Astrocyte (in vitro differentiated cells and primary cell): ENCODE measurements at places on chromosomes 7 and 10. TPM values are rescaled to one million over a fixed set of nuclear protein-coding genes. Genes with fewer than 3 reads are reported as not detected.

Gene SLC16A12
- total RNA-seq = 0.31 and 0.59 TPM in 2 replicates

Gene CPA5
- total RNA-seq = not detected in 2 replicates

Gene WAC
- total RNA-seq = 112 and 123 TPM in 2 replicates

Gene FRMD4A
- total RNA-seq = 59.0 and 82.5 TPM in 2 replicates

Gene HOXA4
- total RNA-seq = not detected in 2 replicates

Gene MXI1
- 31.5 and 35.4 TPM in 2 replicates for total RNA-seq

Gene CYP26C1
- not detected in 2 replicates for total RNA-seq

Gene ADAM8
- total RNA-seq = 1.7 and 4.6 TPM in 2 replicates

Gene ERCC6
- 20.1 and 22.3 TPM in 2 replicates for total RNA-seq

Gene IDI2
- total RNA-seq = not detected in 2 replicates

Gene TWIST1
- total RNA-seq = 5.0 and 5.7 TPM in 2 replicates

Gene FZD1
- total RNA-seq = 5.4 and 6.8 TPM in 2 replicates

Gene IGFBP3
- total RNA-seq = 1,092 and 1,283 TPM in 2 replicates

Gene CYP2C8
- total RNA-seq = 0.34 and 0.39 TPM in 2 replicates

Gene SH3PXD2A
- 17.3 and 25.8 TPM in 2 replicates for total RNA-seq

Gene OLAH
- total RNA-seq = not detected in 2 replicates

Gene RAB19
- total RNA-seq = 0.50 TPM in 1 of 2 replicates, not detected in the other

- no peak for DNase-seq
Observed at GRCh38 chr7:54782829-54783228, 23.8 kb upstream of the SEC61G start.

- DNase-seq = no peak
Observed at GRCh38 chr10:131723297-131724168, 177.3 kb upstream of the PPP2R2D start.

DNA sequence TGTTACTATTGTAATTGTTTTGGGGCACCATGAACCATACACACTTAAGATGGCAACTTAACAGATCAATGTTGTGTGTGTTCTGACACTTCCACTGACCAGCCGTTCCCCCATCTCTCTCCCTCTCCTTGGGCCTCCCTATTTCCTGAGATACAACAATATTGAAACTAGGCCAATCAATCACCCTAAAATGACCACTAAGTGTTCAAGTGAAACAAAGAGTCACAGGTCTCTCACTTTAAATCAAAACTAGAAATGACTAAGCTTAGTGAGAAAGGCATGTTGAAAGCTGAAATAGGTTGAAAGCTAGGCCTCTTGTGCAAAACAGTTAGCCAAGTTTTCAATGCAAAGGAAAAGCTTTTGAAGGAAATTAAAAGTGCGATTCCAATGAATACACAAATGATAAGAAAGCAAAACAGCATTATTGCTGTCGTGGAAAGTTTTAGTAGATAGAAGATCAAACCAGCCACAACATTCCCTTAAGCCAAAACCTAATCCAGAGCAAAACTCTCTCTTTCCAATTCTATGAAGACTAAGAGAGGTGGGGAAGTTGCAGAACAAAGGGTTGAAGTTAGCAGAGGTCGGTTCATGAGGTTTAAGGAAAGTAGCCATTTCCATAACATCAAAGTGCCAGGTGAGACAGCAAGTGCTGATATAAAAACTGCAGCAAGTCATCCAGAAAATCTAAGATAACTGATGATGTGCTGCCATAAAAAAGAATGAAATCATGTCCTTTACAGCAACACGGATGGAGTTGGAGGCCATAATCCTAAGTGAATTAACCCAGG is 90.6 kb downstream of the MTPN start:
- DNase-seq = no peak

- DNase-seq = peak; percentile 18
Observed at GRCh38 chr7:51366930-51367613, 50.5 kb upstream of the COBL start.

GRCh38 chr7:50621973-50622490 is 56.8 kb upstream of the DDC start:
- no peak for DNase-seq

DNA sequence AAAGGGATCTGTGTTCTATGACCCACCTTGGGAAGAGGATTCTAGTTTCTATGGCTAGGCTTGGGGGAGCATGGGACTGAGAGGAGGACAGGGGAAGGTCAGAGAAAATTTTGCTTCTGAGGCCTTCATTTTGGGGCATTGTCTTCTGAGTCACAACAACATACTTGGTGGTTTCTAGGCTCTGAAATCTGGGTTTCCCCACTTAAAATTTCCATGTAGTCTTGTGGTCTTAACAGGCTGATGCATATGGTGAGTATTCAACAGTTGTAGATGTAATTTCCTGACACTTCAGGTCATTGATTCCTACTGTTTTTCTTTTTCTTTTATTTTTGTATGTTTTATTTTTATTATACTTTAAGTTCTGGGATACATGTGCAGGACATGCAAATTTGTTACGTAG is 88.5 kb downstream of the ANKRD7 start:
- DNase-seq = no peak

GRCh38 chr10:119516381-119517234 is 25.9 kb downstream of the RGS10 start:
- DNase-seq = no peak

DNA sequence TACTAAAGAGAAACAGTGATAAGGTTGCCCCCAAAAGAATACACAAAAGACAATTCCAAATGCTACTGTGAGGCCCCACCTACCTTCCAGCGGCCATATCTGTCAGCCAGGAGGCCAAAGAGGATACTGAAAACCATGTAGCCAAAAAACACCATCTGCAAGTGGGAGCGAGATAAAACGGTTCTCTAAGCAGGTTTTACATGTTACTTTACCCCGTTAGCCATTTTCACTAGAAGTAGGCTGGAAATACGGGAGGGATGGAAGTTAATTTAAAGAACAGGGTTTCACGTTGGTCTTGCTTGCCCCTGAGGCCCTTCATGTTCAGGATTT is 38.2 kb downstream of the SVOPL start:
- DNase-seq = no peak

- DNase-seq = no peak
Observed at GRCh38 chr10:126210051-126210651, 178.1 kb downstream of the ADAM12 start.

- no peak for DNase-seq
Observed at GRCh38 chr10:132107949-132108877, 42.5 kb downstream of the JAKMIP3 start.

GRCh38 chr7:123977081-123977480 is 52.0 kb downstream of the SPAM1 start:
- DNase-seq = no peak

GRCh38 chr7:103598326-103598905 is 152.4 kb upstream of the SLC26A5 start:
- DNase-seq = no peak

GRCh38 chr7:20348125-20348807 is 17.6 kb downstream of the ITGB8 start:
- DNase-seq = no peak

DNA sequence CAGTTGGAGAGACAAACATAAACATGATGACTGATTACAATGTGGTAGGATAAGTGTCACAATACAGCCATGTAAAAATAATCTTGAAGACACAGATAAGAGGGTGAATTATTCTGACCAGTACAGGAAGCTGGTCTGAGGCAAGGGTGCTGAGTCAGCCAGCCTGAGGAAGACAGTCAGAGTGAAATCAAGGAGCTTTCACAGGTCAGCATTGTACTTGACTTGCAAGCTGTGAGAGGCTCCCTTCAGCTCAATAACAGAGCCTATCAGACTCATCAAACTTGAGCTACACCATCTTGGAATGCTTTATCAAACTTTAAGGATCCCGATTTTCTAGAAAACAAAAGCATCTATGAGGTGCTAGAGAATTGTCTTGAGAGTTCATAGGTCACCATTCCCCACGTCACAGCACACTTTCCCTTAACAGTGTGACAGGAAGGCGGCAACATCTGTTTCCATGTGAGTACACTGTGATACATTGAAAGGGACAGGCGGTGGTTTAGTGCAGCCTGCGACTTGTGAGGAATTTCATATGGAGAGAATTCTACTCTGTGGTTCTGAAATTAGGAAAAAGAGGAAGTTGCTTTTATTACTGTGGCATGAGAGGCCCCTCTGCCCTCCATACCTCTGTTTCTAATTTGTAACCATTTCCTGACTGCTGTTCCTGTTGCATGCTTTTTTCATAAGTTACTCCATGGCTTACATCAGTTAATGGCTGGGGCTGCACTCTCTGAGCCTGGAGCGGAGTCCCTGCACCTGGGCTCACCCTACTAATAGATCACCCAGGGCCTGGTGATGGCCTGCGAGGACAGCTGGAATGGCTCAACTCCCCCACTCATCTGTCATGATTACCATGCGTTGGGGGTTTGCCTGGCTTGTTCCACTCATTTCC is 417.1 kb downstream of the SUGCT start:
- peak; percentile 82 for DNase-seq

DNA sequence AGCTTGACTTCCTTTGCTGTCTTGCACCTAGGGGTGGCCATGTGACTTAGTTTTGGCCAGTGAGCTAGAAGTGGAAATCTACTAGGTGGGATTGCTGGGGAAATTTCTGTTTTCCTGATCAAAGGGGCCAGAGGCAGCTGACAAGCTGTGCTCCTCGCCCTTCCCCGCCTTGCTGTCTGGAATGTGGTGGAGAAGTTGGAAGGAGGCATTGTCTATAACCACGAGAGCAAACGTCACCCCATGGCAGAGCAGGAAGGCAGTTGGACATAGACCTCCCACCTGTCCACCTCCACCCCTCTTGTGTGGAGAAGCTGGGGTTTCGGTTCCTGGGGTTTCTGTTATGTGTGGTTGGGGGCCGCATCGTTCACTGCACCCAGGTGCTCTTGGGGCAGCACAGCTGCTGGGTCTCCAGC is 7.3 kb downstream of the SFRP5 start:
- DNase-seq = peak; percentile 5

DNA sequence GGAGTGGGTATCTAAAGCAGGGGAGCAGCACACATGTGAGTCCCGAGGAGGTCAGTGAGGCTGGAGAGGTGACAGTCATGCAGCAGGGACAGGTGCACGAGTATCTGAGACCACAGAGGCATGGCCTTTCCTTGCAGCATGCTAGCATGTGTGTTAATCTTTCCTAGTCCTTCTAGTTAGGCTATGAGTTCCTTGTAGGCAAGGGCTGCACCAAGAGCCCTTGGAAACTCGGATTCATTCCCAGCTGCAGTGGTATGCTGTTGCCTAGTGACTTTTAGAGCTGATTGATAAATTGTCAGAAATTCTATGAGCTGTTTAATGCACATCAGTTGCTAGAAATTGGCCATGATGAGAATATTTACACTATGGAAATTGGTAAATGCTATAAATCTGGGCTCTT is 132.0 kb downstream of the SORCS3 start:
- no peak for DNase-seq

DNA sequence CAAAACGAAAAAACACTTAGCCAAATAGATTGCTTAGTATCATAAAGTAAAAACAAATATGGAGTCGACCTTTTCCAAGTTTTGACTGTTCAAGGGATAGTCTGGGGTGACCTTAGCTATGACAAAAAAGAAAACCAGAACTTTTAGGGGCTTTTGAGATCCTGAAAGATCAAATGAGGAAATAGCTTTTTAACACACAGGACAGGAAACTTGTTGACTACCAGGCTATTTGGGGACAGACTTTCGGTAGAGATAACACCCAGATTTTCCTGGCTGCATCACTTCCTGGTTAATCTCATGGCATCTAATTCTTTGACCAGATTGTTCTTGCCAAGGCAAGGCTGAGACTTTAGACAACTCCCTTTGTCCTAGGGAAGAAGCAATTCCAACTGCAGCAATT is 34.5 kb upstream of the EGR2 start:
- DNase-seq = no peak

DNA sequence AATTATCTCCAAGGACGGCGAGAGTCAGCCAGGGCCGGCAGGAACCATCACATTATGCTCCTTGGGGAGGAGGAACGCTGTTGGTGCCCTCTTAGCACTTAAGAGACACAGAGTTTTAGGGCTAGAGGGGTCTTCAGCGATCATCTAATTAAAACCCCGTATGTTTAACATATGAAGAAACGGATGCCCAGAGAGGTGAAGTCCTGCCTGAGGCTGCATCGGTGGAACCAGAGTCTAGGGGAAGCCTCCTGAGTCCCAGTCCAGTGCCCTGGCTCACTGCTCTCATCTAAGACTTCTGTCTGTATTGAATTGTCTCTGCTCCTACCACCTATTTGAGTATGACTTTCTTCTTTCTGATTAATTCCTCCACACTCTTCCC is 688 bp upstream of the ABCB4 start:
- DNase-seq = no peak

GRCh38 chr7:513521-514166 is 6.0 kb downstream of the PDGFA start:
- peak; percentile 80 for DNase-seq

GRCh38 chr10:70432101-70432500 is 9.4 kb downstream of the NODAL start:
- DNase-seq = peak; percentile 25

DNA sequence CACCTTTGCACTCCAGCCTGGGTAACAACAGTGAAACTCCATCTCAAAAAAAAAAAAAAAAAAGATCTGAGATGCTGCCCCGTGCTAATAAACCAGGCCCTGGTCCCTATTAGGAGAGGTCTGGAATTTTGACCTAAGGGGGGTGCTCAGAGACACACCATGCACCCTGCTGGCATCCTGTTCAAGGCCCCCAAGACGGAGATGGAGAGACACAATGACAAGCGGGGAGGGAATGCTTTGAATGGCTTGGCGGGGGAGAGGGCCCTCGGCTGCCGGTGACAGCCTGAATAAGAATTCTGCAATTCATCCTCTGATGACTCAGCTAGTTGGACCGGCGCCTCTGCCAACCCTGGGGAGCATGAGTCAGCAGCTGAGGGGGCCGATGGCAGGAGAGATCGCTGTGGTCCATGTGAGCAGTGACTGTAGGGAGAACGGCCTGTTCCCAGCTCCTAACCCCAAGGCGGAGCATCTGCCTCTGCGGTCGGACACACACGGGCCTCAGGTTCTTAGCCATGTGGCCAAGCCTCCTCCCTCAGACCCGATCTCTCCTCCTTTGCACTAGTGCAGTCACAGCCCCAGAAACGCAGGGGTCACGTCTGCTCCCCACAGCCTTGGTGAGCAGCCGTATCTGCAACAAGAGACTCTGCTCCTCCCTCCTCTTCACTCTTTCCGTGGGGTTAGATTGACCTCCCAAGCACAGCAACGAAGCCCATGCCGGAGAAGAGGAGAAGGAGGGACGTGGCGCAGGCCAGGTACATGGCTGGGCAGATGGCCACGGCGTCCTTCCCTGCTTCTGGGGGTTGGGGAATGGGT is 14.9 kb downstream of the TRIM56 start:
- peak; percentile 97 for DNase-seq

DNA sequence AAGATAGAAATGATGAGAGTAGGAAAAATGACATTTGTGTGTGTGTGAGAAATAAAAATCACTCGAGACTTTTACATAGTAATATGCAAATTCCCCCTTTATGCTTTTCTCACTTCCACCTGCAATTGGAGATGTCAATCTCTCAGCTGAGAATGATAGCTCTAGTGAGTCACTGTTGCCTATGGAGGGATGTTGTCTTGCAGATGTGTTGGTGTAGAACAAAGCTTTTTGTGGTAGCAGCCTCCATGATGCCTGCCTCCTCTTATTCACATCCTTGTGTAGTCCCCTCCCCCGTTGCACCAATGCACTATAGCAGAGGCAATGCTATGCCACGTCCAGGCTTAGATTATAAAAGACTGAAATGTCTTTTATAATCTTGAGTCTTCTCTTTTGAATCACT is 33.8 kb downstream of the SPAG6 start:
- DNase-seq = no peak
